Liver (tissue), 10 donors: ENCODE measurements at places on chromosomes 11 and 22. TPM values are rescaled to one million over a fixed set of nuclear protein-coding genes. Genes with fewer than 3 reads are reported as not detected.

DNA sequence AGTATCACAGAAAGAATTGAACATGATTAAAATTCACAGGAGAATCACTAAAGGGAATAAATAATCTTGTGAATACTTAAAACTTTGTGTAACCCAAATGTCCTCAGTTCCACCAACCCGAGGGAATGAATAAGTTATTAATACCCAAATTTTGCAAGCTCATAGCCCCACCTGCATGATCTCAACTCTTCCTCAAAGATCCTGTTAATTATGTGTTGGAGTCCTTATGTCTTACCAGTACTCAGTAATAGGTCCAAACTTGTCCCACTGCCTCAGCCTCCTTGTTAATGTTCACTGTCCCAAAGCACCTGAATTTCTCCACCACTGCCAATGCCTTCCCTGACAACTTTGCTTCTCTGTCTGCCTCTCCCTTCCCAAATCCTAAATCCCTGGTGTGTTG, 46.1 kb upstream of the ME3 start:
- DNase-seq: no peak

- DNase-seq: no peak
These were observed 1137.4 kb downstream of the TBC1D22A start for GRCh38 chr22:47899894-47900293.

DNA sequence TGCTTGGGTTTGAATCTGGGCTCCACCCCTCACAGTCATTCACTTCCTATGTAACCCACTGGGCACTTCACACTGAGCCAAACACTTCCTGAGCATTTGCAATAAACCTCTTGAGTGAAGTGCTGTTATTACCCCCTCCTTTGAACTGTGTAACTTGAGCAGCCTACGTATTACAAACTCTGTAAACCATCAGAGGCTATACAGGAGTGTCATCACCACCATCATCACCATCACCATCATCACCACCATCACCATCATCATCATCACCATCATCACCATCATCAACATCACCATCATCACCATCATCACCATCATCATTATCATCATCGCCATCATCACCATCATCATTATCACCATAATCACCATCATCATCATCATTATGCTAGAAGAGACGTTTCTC, 18.4 kb downstream of the RTL6 start:
- no peak for DNase-seq

DNA sequence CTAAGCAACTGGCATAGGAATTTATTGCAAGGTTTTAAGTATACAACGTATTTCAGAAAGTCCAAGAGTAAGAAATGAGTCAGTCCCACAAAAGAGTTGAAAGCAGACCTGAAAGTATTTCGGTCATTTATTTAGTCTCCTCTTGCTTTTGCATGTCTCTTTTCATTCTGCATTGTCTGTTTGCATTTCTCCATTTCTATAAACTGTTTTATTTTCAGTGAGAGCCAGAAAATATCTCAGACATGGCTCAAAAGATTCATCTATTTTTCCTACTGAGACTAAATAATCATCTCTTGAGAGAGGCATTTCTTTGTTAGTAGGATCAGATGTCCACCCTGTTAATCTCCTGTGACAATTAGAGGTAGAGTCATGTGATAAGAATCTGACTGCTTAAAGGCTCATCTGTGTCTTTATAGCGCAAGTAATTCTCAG, 219.1 kb upstream of the CCDC179 start:
- no peak for DNase-seq

DNA sequence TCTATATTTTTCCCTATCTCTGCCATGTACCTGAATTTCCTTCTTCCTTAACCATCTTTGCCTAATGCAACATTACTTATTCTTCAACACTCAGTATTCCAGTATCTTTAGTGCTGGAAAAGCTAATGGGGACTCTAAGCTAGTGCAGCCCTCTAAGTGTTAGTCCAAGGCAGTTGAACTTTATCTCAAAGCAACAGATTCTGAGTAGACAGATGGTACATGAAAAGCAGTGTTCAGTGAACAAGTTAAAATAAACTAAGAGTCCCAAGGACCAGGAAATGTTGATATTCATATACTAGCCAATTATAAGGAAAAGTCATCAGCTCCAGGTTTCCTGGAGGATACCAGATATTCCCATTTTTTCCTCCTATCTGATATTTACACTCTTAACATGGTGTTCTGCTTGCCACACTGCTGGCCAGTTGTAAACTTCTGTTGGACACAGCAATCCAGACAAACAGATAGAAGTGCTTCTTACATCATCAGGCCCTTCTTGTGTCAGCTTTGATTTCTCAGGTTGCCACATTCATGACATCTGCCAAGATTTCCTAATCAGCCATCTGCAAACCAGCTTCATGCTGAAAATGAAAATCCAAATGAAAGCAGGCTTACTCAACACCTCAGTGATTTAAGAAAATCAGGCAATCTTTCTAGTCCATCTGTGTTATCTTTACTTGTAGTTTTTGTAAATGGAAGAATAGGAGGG, 255.9 kb upstream of the POU2AF2 start:
- no peak for DNase-seq

CNTN5 gene
- total RNA-seq: 0.08 TPM

DNA sequence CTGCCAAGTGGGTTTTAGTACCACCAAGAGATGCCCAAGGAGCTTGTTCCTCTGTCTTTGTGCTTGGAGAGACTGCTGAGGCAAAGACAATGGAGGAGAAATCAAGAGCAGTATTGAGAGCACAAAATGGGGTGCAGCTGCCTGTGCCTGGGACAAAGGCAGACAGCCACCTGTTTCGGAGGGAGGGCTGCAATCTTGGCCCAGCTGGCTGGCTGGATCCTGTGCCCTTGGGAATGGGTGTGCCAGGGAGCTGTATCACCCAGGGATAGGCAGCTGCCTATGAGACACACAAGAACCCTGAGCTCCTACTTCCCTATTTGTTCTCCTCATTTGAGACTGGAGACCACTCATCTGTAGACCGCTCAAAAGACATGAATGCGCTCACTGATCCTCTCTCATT, 23.3 kb upstream of the CHRM4 start:
- DNase-seq: no peak

GRCh38 chr11:113179181-113179704, 135.1 kb upstream of the TTC12 start:
- no peak for DNase-seq

DNA sequence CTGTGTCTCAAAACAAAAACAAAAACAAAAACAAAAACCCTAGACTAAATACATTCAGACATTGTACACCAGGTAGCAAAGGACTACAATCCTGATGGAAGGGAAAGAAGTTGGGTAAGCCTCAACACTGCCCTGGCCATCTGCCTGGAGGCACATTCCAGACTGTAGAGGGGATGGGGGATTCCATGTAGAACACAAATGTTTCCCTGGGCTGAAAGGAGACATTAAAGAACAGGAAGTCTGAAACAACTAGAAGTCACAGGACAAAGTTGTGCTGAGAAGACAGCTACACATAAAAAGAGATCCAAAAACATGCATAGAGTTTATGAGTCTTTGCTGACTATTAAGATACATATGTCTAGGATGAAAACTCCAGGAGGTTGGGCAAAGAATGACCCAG, 83.9 kb downstream of the RRAS2 start:
- DNase-seq: no peak

DNA sequence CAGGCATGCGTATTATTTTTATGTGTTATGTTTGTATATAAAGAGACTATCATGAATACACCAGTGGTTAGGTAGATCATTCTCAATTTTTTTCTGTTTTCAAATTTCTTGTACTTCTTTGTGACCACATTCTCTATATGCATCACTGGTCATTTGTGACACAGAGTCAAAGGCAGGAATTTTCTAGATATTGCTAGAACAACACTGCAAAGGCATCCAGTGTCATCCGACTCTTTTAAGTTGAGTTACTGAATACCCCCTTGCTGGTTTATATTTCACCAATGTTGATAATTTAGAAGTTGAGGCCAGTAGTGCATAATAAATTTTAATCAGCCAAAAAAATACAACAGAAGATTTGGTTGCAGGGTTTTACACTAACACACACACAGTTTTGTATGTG, 351.8 kb downstream of the CASP12 start:
- DNase-seq: no peak

- DNase-seq: no peak
These were observed 18.1 kb downstream of the FAM168A start for GRCh38 chr11:73579641-73580434.

- DNase-seq: peak; percentile 86
These were observed 52.4 kb downstream of the CACNA1I start for GRCh38 chr22:39622881-39623367.

STX3 gene
- 8.5 TPM for total RNA-seq

- no peak for DNase-seq
These were observed 529 bp upstream of the CCND1 start for GRCh38 chr11:69640260-69640994.
